ENCODE measurements at places on chromosomes 13 and 19. TPM values are rescaled to one million over a fixed set of nuclear protein-coding genes. Genes with fewer than 3 reads are reported as not detected.

Gene CCNE1
- 1.8 TPM for total RNA-seq

Gene NLRP9
- not detected for total RNA-seq

Gene ZNF579
- 8.2 TPM for total RNA-seq

DNA sequence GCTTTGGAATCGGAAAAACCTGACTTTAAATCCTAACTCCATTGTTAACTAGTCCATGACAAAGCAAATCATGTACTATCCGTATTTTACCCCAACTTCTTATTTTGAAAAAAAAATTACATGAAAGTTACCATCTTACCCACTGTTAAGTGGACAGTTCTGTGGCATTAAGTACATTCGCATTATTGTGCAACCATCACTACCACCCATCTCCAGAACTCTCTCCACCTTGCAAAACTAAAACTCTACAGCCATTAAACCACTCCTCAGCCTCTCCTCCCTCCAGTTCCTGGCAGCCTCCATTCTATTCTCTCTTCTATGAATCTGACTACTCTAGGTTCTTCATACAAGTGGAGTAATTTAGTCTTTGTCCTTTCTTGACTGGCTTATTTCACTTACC lies 176.5 kb downstream of the USP12 start:
- peaks cover 18% of the 10 kb centered on the region for H3K4me1 ChIP-seq
- no peak for DNase-seq
- H3K36me3 ChIP-seq: no peaks in the 10 kb centered on the region

DNA sequence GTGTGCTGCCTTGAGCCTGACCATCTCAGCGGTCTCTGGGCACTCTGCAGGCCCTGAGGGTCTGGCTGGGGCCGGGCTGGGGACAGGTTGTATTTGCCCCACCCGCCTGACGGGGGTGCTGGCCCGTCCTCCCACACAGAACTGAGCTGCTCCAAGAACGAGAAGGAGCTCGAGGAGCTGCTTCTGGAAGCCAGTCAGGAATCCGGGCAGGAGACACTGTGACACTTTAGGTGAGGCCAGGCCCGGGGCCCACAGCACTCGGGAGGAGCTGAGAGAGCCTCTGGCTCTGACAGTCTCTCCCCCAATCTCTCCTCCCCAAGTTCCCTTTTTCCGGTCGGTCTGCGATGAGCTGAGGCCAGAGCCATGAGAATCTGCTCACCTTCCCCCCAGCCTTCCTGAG lies 14.5 kb downstream of the NKPD1 start:
- no peaks in the 10 kb centered on the region for H3K4me1 ChIP-seq
- no peak overlapping the region for H3K27ac ChIP-seq
- peaks cover 14% of the 10 kb centered on the region for H3K36me3 ChIP-seq

- no peaks in the 10 kb centered on the region for H3K4me1 ChIP-seq
- H3K27me3 ChIP-seq: no peaks in the 10 kb centered on the region
- H3K4me3 ChIP-seq: no peak overlapping the region
Measured at GRCh38 chr19:16033721-16034120, 42.6 kb upstream of the TPM4 start.

DNA sequence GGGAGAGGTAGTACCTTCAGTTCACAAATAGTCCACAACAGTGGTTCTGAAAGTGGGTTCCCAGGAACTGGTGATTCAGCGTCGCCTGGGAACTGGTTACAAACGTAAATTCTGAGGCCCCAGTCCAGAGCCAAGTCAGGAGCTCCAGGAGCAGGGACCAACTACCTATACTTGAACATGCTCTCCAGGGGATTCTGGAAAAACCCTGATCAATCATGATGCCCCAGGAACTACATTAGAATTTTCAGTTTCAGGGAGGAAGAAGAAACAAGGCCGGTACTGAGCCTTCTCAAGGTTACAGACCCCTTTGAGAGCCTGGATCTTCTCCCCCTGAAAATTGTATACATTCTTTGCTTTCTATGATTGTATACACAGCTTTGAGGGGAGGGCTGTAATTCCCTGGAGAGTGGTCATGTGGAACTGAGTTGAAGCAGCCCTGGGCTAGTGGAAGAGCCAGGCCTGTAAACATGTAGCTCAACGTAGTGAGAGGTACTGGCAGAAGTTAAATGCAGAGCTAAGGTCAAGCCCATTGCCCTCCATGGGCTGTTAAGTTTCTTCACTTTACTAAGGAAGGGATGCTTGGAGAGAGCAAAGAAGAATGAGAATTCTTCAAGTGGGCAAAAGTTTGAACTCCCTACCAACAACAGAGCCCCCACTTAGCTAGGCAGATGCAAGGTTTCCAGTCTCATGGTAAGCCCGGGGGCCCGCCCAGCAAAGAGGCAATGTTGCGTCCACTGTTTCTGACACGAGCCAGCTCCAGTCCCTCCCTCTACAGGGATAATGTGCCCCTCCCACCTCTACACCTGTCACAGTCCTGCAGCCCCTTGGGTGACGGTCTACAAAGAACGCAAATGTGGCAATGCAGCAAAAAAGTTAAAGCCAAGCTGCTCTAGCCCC lies 17.0 kb downstream of the DOCK9 start:
- H3K27me3 ChIP-seq: no peaks in the 10 kb centered on the region
- H3K4me1 ChIP-seq: peaks cover 82% of the 10 kb centered on the region
- DNase-seq: no peak
- no peaks in the 10 kb centered on the region for H3K36me3 ChIP-seq
- no peak overlapping the region for H3K4me3 ChIP-seq

DNA sequence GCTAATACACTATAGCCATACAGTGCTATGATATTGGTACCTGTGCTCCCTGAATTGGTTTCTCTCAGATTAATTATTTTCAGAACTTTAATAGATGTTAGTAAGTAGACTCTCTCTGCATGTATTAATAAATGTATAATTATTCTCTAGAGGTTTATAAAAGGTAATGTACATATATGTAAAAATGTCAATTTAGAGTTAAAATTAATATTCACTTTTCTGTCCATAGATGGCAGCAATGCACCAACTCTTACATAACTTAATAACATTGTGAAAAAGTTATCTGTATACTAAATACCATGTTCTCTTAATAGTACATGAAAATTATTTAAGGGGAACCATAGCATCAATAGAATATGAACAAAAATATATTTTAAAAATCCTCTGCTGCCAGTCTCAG lies 515.0 kb upstream of the KLHL1 start:
- H3K4me1 ChIP-seq: no peaks in the 10 kb centered on the region
- H3K4me3 ChIP-seq: no peak overlapping the region
- no peaks in the 10 kb centered on the region for H3K36me3 ChIP-seq
- no peak for DNase-seq
- H3K27ac ChIP-seq: no peak overlapping the region

GRCh38 chr13:79846386-79846785 lies 365.4 kb downstream of the NDFIP2 start:
- H3K27me3 ChIP-seq: no peaks in the 10 kb centered on the region
- no peaks in the 10 kb centered on the region for H3K4me1 ChIP-seq
- H3K36me3 ChIP-seq: no peaks in the 10 kb centered on the region
- no peak overlapping the region for H3K4me3 ChIP-seq
- no peak overlapping the region for H3K27ac ChIP-seq

DNA sequence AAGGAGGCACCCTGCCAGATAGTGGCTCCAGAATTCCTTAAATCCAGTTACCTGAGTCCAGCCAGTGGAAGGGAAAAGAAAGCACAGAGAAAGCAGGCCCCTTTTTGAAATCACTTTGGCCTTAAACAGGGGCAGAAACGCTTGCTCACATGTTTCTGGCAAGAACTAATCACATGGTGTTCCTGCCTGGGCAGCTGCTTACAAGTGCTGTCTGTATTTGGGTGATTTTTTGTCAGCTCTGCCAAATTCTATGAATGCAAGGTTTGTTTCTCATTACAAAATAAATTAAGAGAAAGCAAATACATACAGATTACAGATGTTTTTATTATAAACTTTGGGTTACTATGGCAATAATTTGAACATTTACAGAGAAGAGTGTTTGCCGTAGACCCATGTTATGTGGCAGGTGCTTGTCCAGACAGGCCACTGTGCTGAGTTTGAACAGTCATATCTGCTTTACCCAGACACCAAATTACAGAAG lies 1237.8 kb downstream of the SLITRK5 start:
- H3K36me3 ChIP-seq: no peaks in the 10 kb centered on the region
- no peaks in the 10 kb centered on the region for H3K27me3 ChIP-seq
- no peaks in the 10 kb centered on the region for H3K4me1 ChIP-seq
- DNase-seq: no peak
- no peak overlapping the region for H3K27ac ChIP-seq

DNA sequence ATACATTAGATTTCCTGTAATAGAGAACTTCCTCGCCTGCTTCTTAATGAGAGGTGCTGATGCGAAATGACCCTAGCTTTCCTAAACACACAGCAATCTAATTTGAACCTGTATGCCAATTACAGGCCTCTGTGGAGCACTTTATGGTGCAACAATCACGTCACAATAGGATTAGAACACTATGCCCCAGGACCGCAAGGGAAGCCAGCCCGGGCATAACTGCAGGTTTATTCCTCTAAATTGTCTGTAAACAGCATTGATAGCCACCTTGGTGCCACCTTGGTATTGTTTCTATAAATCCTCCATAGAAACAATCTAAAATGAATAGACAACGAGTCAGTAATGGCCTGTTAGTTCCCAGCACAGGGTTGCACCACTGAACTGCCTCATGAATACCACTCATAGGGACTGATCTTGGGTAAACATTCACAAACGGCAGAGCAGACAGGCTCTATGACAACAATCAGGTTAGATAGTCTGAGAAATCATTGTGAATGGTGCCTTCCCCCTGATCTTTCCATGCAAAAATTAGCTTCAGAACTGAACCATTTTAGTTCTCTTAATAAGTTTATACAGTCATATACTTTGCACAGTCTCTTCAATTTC lies 182.5 kb upstream of the OBI1 start:
- DNase-seq: no peak
- no peaks in the 10 kb centered on the region for H3K36me3 ChIP-seq
- H3K4me3 ChIP-seq: no peak overlapping the region

DNA sequence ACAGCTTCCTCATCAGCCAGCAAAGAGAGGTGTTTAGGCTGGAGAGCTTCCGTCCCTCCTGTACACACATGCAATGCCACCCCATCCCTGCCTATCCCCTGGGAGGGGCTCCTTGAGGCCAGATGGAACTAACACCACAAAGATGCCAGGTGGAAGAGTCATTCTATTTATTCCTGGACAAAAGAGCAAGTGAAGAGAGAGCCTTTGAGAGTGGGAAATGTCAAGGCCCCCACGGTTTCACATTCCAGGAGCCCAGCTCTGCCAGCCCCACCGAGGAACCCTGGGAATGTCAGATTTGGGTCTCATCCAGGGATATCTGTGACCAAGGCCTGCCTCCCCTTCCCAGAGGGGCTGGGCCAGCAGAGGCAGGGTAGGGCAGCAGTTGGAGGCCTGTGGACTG lies 30.8 kb upstream of the IGFL1 start:
- no peak overlapping the region for H3K4me3 ChIP-seq
- no peaks in the 10 kb centered on the region for H3K4me1 ChIP-seq
- H3K36me3 ChIP-seq: no peaks in the 10 kb centered on the region
- H3K27ac ChIP-seq: no peak overlapping the region

Data from heart right ventricle (tissue), 16 donors.